ENCODE measurements at places on chromosomes 11 and 22.

- DNase-seq: no peak
Measured at GRCh38 chr11:1771700-1772099, 8.0 kb upstream of the CTSD start.

DNA sequence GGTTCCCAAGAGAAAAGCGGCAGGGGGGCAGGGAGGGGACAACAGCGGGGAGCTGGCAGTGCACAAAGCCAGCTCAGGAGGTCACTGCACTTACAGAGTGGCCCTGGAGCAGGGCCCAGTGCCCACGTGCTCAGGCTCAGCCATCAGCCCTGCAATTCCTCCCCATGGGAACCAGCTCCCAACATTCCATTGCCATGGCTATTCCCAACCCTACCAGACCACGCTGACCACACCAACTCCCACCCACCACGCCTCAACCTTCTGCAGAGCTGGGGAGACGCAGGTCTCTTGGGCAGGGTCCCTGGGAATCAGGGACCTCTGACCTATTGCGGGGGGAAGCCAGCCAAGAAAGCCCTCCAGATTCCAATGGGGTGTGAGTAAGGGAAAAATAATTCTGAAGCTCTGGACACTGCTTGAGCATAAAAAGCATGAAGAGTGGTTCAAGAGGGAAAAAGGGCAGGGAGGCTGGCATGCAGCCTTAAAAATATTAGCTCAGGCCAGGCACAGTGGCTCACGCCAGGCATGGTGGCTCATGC, 38.3 kb upstream of the TFIP11 start:
- no peak for DNase-seq

GRCh38 chr11:92304271-92304670, 79.7 kb downstream of the FAT3 start:
- no peak for DNase-seq

- no peak for DNase-seq
Measured at GRCh38 chr11:117816151-117816741, 8.3 kb downstream of the FXYD2 start.

- no peak for DNase-seq
Measured at GRCh38 chr22:40727070-40727963, 48.0 kb downstream of the MCHR1 start.

DNA sequence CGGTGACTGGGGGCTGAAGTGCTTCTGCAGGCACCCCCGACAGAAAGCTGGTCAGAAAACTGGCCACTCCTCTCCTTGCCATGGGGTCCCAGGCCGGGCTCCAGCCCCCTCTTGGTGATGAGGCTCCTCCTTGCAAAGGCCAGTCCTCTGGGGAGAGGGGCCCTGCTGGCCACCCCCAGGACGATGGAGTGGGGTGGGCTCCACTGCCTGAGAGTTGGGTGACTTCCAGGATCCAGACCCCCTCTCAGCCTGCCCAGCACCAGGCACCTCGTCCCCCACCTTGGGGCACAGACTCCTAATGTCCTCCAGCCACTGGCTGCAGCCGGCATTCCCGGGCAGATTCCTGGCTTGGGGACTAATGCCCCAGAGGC, 441 bp upstream of the RPS6KA4 start:
- no peak for DNase-seq

- DNase-seq: no peak
Measured at GRCh38 chr11:102761646-102762238, 18.7 kb downstream of the MMP10 start.

GRCh38 chr11:2579315-2580060, 120.3 kb downstream of the KCNQ1OT1 start:
- no peak for DNase-seq

DNA sequence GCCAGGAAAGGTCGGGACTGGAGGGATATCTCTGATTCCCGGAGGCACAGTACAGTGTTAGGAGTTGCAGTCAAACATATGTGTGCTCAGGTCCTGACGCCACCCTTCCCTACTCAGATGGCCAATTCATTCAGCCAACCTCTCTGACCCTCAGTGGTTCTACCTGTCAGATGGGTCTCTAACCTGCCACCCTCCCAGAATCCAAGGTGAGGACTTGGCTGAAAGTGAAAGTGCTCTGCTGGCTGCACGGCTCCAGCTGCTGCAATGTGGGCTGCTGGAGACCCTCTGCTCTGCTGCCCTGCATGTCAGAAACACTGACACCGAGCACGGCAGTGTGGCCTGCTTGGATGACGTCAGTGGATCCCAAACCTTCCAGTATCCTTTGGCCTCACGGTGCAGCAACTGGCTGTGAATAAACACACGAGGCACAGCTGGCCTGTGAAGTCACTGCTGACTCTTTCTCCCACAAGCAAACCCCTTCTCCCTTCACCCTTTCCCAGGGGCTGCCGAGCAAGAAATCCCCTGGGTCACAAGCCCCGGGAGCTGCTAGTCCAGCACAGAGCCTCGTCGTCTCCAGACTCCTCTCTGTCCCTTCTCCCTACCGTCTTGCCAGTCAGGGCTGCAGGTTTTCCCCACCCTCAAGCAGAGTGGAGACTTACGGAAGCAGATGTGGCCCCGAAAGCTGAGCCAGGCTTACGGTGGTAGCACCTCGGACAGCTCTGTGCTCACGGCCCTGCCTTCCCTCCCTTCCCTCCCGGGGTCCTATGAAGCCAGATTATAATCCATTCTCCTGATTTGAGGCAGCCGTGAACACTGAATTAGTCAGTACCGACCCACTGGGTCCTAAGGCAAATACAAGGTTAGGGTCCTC, 24.3 kb downstream of the KIAA0930 start:
- no peak for DNase-seq

- DNase-seq: no peak
Measured at GRCh38 chr11:134374171-134374570, 37.9 kb downstream of the B3GAT1 start.

GRCh38 chr11:1126935-1127663, 30.7 kb upstream of the MUC5AC start:
- no peak for DNase-seq

GRCh38 chr11:82733444-82734119, at the start of gene FAM181B:
TSS of gene FAM181B (minus strand) at chr11:82733864. CDS start at chr11:82733729, 135 bp downstream.
- peak; percentile 23 for DNase-seq

DNA sequence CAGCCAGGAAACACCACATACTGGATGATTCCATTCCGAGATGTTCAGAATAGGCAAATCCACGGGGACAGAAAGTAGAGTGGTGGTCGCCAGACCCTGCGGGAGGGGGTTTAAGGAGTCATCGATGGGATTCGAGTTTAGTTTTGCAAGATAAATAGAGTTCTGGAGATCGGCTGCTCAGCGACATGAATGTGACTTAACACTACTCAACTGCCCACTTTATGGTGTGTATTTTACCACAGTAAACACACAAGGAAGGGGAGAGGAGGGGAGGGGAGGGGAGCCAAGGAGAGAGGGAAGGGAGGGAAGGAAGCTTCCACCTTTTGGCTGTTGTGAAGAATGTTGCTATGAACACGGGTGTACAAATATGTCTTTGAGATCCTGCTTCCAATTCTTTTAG, 10.4 kb upstream of the ARHGAP8 start:
- no peak for DNase-seq

- no peak for DNase-seq
Measured at GRCh38 chr22:19275104-19275503, 16.4 kb downstream of the CLTCL1 start.

GRCh38 chr11:103958475-103959215, 77.8 kb upstream of the DDI1 start:
- DNase-seq: no peak

- DNase-seq: no peak
Measured at GRCh38 chr11:45554230-45554967, 111.0 kb downstream of the CHST1 start.

DNA sequence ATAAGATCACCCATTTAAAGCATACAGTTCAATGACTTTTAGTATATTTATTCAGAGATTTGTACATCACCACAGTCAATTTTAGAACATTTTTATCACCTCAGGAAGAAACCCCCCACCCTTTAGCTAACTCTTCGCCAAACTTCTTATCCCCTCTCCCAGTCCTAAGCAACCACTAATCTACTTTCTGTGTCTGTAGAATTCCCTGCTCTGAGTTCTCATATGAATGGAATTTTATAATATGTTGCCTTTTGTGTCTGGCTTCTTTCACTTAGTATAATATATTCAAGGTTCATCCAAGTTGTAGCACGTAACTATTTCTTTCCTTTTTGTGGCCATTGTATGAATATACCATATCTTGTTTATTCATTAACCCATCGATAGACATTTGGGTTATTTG, 3.6 kb downstream of the ANKRD13D start:
- DNase-seq: no peak

All from GM10248 (cell line).